Aorta (tissue), 5 donors: ENCODE measurements at places on chromosomes 12 and 14.

- no peaks in the 10 kb centered on the region for H3K27me3 ChIP-seq
- H3K4me3 ChIP-seq = no peak overlapping the region
- no peaks in the 10 kb centered on the region for H3K36me3 ChIP-seq
- H3K4me1 ChIP-seq = no peaks in the 10 kb centered on the region
- no peak for DNase-seq
Observed at GRCh38 chr14:58779376-58779775, 141.6 kb downstream of the DACT1 start.

GRCh38 chr12:92336641-92337040 is 191.0 kb upstream of the BTG1 start:
- no peaks in the 10 kb centered on the region for H3K36me3 ChIP-seq
- H3K27ac ChIP-seq = no peak overlapping the region
- H3K27me3 ChIP-seq = no peaks in the 10 kb centered on the region

DNA sequence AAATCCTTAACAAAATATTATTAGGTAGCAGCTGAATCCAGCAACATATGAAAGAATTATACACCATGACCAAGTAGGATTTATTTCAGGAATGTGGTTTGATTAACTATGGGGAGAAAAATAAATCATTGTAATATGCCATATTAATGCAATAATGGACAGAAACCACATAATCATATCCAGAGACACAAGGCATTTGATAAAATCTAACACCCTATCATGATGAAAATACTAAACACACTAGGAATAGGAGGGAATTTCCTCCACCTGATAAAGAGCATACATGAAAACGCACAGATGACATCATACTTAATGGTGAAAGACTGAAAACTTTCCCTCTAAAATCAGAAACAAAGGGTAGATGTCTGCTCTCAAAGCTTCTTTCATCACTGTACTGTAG is 238.9 kb downstream of the PHLDA1 start:
- DNase-seq = no peak
- no peaks in the 10 kb centered on the region for H3K4me1 ChIP-seq
- no peaks in the 10 kb centered on the region for H3K36me3 ChIP-seq
- H3K27ac ChIP-seq = no peak overlapping the region
- H3K4me3 ChIP-seq = no peak overlapping the region

GRCh38 chr12:74490390-74491064 is 47.1 kb upstream of the ATXN7L3B start:
- no peak overlapping the region for H3K27ac ChIP-seq
- no peaks in the 10 kb centered on the region for H3K27me3 ChIP-seq
- no peak for DNase-seq
- no peak overlapping the region for H3K4me3 ChIP-seq
- no peaks in the 10 kb centered on the region for H3K36me3 ChIP-seq

GRCh38 chr12:116376354-116377193 is 99.1 kb upstream of the MED13L start:
- H3K27me3 ChIP-seq = no peaks in the 10 kb centered on the region
- no peak overlapping the region for H3K27ac ChIP-seq
- DNase-seq = no peak
- no peaks in the 10 kb centered on the region for H3K36me3 ChIP-seq
- no peaks in the 10 kb centered on the region for H3K4me1 ChIP-seq

DNA sequence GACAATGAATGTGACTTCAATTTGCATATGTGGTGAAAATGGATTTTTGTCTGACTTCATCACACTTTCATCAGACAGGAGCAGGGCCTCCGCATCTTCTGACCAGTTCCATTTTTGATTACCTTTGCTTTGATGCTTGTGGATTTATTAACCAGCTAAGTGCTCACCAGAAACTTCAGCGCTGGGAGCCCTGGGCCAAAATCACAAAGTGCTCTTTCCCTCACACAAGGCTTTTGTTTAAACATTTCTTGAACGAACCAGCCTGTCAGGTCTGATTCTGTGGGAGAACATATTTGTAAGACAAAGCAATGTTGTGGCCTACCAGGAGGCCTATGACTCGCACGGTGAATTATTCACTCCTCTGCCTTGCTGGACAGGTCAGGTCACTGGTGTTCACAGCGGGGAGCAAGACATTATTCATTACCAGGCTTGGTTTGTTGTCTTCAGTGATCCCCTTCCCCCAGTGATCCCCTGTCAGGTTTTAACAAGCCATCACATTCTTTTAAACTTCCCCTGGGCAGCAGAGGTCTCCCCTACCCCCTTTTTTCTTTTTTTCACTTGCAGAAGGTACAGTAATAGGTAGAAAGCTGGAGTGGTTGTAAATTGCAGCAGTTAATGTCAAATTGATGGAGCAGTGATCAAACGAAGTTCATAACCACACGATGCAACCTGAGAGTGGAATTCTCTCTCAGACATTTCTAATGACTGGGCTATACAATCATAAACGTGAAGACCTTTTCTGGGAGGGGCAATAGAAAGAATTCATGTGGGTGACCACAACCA is 167.5 kb upstream of the PRICKLE1 start:
- no peak for DNase-seq
- no peaks in the 10 kb centered on the region for H3K36me3 ChIP-seq
- no peaks in the 10 kb centered on the region for H3K27me3 ChIP-seq
- no peak overlapping the region for H3K27ac ChIP-seq
- no peaks in the 10 kb centered on the region for H3K4me1 ChIP-seq

DNA sequence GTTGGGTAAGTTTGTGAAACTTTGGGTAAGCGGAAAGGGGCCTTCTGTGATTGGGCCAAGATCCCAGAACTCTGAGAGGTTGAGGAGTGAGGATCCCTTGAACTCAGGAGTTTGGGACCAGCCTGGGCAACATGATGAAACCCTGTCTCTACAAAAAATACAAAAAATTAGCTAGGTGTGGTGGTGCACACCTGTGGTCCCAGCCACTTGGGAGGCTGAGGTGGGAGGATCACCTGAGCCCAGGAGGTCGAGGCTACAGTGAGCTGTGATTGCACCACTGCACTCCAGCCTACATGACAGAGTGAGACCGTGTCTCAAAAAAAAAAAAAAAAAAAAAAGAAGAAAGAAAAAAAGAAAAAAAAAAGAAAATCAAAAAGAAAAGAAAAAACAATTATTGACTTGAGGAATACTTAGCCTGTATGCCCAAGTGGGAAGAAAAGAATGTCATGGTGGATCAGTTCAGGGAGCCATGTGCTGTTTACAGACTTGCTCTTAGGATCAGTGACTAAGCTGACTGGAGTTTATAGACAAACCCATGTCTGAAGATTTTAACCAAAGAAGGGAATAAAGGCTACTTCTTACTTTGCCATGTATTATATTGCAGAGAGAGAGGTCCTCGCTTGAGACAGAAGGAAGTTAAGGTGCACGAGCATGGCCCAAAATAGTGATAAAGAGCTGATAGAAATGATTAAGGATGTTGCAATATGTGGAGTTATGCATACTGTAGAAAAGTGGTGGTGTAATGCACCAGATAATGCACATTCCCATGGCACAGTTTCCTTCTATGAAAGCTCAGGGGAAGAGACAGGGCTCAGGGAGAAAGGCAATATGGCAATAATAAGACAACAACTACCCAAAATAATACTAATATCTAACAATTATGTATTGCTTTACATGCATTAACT is 881 bp downstream of the HSD17B6 start:
- no peak for DNase-seq
- no peaks in the 10 kb centered on the region for H3K27me3 ChIP-seq
- no peaks in the 10 kb centered on the region for H3K4me1 ChIP-seq
- no peak overlapping the region for H3K4me3 ChIP-seq
- no peaks in the 10 kb centered on the region for H3K36me3 ChIP-seq

DNA sequence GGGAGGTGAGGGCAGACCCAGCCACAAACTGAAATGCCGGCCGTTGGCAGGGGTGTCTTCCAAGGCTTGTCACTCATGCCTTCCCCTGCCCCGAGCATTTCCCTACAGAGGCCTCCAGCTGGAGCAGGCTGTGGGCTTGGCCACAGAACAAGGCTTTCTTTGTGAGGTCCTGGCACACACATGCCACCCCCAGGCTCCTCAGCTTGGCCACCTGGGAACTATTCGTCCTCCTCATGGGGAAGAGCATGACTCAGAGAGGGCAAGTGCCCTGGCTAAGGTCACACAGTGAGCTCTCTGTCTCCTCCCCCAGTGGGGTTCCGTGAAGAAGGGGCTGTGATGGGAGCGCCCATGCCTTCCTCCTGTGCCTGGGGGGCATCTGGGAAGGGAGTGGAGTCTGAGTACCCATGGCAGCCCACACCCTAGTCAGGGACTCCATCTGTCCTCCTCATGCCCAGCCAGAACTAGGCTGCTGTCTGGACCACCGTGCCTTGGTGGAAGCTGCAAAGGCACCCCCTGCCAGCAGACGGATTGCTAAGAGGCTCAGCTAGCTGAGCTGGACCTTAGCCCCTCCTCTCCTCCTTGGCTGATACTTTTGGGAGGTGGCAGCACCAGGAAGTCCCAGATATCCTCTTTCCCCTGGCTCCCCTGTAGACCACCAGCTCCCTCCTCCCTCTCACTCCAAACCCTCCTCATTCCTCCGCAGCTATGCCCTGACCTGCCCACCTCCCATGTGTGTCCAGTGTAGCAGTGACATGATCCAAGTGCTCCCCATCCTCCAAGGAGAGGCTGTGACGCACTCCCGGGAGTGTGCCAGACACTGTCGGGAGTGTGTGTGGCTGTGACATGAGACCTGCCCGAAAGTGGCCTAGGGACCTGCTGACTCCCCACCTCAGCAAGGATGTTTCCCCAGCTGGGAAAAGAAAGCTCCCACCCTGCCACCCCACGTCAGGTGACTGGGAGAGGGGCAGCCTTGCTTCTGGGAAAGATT is 21.4 kb downstream of the ABCB9 start:
- H3K4me1 ChIP-seq = no peaks in the 10 kb centered on the region
- H3K4me3 ChIP-seq = no peak overlapping the region
- no peaks in the 10 kb centered on the region for H3K27me3 ChIP-seq
- no peak overlapping the region for H3K27ac ChIP-seq
- no peaks in the 10 kb centered on the region for H3K36me3 ChIP-seq

DNA sequence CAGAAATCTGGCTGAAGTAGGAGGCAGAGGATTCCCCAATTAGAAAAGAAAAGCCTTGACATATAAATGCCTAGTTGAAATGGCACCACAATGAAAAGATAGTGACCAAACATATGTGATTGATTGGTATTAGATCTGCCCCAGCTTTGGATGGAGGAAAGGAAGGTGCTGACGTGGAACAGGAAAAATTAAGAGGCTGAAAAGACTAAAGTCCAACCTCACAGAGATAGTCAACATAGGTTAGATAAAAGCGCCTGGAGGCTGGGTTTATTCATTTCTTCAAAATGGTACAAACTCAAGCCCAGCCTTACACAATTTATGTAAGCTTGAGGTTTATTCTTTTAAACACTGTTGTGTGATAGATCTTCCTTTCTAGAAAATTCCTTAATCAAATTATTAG is 129.6 kb downstream of the RPS29 start:
- H3K4me3 ChIP-seq = no peak overlapping the region
- DNase-seq = no peak
- no peaks in the 10 kb centered on the region for H3K27me3 ChIP-seq
- no peaks in the 10 kb centered on the region for H3K36me3 ChIP-seq
- H3K27ac ChIP-seq = no peak overlapping the region
- H3K4me1 ChIP-seq = no peaks in the 10 kb centered on the region

DNA sequence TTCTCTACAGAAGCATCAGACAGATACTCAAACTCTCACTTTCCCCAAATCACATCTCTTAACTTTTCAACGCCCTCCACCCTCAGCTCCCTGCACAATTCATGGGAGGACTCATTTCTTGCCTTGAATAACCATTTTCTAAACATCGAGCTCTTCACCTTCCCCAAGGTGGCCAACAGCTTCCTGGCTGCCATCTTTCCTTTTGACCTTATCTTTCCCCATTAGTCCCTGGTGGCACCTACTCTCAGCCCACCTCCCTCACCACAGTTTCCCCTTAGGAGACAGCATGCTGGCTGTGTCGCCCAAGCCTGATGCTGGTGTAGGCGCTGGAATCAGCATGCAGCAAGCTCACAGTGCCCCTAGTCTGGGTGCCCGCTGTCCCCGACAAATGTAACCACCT is 8.4 kb upstream of the OAS1 start:
- H3K27me3 ChIP-seq = no peaks in the 10 kb centered on the region
- no peak overlapping the region for H3K4me3 ChIP-seq
- H3K36me3 ChIP-seq = no peaks in the 10 kb centered on the region
- no peak overlapping the region for H3K27ac ChIP-seq
- no peaks in the 10 kb centered on the region for H3K4me1 ChIP-seq

- H3K36me3 ChIP-seq = peaks cover 2% of the 10 kb centered on the region
- no peak overlapping the region for H3K4me3 ChIP-seq
- H3K27me3 ChIP-seq = no peaks in the 10 kb centered on the region
- no peaks in the 10 kb centered on the region for H3K4me1 ChIP-seq
Observed at GRCh38 chr14:81187832-81188522, 32.8 kb downstream of the GTF2A1 start.

DNA sequence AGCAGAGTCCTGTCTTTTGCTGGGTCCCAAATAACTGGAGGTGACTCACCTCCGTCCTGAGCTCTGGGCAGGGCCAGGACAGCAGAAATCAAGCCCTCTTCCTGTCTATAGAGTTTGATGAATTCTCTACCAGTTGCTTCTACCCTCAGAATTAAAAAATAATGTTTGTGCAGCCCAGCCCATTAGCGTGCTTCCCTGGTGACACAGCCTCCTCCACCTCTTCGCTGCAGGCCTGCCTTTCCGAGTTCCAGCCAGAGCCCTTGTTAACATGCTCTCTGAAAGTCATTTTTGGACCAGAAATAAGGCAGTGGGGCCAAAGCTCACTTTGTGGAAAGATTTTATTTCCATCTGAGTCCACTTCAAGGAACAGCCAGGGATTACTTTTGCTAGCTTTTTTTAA is 94.0 kb downstream of the TBX5 start:
- peak overlapping the region; percentile 19 for H3K27ac ChIP-seq
- H3K4me1 ChIP-seq = no peaks in the 10 kb centered on the region
- DNase-seq = peak; percentile 82
- H3K27me3 ChIP-seq = no peaks in the 10 kb centered on the region
- no peaks in the 10 kb centered on the region for H3K36me3 ChIP-seq
- H3K4me3 ChIP-seq = no peak overlapping the region

DNA sequence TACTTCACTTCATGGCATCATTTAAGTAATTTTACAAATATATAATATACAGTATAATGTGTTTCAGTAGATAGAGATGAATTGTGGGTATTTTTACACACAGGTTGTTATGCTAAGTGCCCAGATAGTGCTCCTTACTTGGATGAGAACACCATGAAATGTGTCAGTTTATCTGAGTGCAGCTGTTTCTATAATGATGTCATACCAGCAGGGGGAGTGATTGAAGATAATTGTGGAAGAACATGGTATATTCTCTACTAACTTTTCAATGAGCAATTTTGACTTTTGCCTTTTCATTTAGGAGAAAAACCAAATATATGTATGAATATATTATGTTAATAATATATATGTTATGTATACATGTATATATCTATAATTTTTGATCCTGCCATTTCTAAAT is 221.6 kb downstream of the LRRK2 start:
- no peak overlapping the region for H3K4me3 ChIP-seq
- H3K27ac ChIP-seq = no peak overlapping the region
- H3K27me3 ChIP-seq = no peaks in the 10 kb centered on the region
- H3K4me1 ChIP-seq = no peaks in the 10 kb centered on the region
- no peak for DNase-seq

- H3K4me3 ChIP-seq = no peak overlapping the region
- H3K4me1 ChIP-seq = no peaks in the 10 kb centered on the region
- no peak overlapping the region for H3K27ac ChIP-seq
- H3K27me3 ChIP-seq = no peaks in the 10 kb centered on the region
Observed at GRCh38 chr12:39010406-39010805, 105.0 kb upstream of the CPNE8 start.
